ENCODE measurements at places on chromosomes 7 and 10.

DNA sequence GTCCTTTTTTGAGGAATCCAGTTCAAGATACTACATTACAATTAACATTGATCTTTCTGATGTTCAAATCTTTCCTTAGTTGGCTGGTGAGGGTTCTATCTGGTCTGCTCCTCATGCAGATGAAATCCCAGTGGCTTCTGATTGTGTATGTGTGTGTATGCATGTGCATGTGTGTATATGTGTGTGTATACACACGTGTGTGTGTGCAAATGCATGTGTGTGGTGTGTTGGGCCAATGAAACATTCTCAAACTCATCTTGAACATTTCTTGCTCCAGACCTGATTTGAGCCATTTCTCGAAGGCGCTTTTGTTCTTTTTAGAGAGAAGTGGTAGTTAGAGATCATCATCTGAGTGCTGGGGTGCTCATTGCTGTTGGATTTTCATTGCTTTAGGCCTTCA lies 113.9 kb downstream of the GLRX3 start:
- DNase-seq, result no peak

GRCh38 chr10:127813290-127813689 lies 76.3 kb downstream of the FOXI2 start:
- DNase-seq, result no peak

DNA sequence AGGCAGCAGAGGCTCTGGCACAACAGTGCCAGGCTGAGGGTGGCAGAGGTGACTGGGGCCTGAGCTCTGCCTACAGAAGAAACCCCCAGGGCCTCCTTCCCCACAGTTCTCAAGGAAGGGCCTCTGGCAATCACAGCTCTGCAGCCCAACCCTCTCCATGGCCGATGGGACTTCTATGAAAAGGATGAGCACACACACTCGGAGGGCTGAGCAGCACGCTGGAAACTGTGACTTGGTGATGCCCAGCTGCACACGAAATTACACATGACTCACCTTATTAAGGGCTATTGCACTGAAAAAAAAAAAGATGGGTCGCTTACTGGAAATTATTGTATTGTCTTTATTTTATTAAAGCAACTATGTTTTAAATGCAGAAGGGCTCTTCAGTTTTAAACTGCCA lies 42.9 kb upstream of the LRRC18 start:
- no peak for DNase-seq

- peak; percentile 41 for DNase-seq
Measured at GRCh38 chr7:114085313-114085591, 166.4 kb upstream of the PPP1R3A start.

DNA sequence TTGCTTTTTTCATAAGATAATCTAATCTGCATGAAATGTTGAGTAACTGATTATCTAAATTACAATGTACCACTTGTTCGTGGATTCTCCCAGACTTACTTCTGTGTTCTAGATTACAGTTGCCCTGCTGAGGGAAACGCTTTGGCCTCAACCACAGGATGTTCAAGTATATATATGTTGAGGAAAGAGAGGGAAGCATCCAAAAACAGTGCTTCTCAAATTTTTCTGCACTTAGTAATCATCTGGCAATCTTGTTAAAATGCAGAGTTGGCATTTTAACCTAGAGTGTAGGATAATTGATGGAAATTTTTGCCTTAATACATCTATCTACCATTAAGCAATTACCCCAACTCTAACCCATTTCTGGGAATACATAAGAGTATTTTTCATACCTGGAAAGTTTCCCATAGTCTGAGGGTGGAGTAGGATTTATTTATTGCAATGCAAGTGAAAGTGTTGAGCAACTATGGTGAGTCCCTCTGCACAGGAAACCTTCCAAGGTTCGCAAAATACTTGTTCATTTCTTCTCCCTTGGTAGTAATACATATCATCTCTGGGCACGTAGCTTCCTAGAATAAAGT lies 59.6 kb upstream of the C1GALT1 start:
- DNase-seq, result no peak

DNA sequence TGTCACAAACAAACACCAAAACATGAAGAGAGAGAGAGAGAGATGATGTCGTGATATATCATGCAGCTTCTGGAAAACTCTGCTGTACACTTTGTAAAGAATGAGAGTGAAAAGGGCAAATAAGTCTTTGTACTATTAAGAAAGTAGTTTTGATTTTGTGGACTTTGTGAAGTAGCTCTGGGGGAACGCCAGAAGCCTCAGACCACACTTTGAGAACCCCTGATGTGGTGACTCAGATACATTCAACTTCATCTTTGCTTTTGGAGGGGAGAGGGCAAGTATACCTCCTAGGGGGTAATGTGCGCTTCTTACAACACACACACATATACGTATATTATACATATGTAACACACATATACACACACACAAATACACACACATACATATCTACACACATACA lies 84.3 kb downstream of the GALNT17 start:
- DNase-seq, result no peak

GRCh38 chr7:133025056-133025455 lies 56.8 kb downstream of the CHCHD3 start:
- DNase-seq, result no peak

DNA sequence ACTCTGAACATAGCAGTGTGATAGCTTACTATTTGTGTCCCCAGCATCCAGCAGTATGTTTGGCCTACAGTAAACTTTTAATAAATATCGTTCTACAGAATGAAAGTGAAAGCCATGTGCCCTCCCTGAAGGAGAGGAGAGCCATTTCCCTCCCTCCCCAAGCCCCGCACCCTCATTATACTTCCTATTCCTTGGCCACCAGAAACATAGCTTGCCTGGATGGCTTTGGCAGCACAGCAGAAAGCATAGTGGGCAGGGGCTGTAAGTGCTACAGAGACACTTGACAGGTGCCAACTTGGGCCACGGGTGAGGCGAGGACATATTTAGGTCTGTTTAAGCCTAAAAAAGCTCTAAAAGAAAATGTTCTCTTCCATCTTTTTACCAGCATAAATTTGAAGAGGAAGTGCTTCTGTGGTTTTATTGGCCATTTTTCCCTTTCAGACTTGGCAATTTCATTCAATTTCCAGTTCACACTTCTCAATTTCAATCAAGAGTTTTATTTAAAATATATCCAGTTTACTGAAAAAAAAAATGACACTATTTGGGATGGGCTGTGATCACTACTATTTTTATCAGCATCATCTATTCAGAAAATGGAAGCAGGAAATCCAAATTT lies 12.7 kb downstream of the HHEX start:
- no peak for DNase-seq

All from neural crest cell (in vitro differentiated cells).